ENCODE measurements at places on chromosomes 7 and 10. TPM values are rescaled to one million over a fixed set of nuclear protein-coding genes. Genes with fewer than 3 reads are reported as not detected.

- H3K36me3 ChIP-seq, result no peaks in the 10 kb centered on the region
- H3K4me1 ChIP-seq, result no peaks in the 10 kb centered on the region
- H3K27me3 ChIP-seq, result no peaks in the 10 kb centered on the region
- no peak for DNase-seq
- no peak overlapping the region for H3K27ac ChIP-seq
- no peak overlapping the region for H3K4me3 ChIP-seq
Measured at GRCh38 chr7:80374321-80374720, 137.5 kb downstream of the GNAT3 start.

- H3K4me1 ChIP-seq, result no peaks in the 10 kb centered on the region
- H3K4me3 ChIP-seq, result no peak overlapping the region
Measured at GRCh38 chr7:122423591-122423990, 119.0 kb upstream of the FEZF1 start.

DNA sequence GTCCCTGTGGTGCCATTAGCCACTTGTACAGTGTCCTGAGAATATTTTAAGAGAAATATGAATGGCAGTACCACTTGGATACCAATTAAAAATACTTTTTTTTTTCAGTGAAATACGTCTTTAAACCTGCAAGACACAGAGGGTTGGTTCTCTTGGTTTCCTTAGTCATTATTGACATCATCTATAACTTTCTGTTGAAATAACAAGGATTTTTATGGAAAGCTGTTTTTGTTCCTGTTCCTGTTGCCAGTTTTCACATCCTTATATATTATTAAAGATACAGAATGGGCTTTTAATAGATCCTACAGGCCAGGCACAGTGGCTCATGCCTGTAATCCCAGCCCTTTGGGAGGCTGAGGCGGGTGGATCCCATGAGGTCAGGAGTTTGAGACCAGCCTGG, 579.9 kb downstream of the AUTS2 start:
- no peak overlapping the region for H3K4me3 ChIP-seq
- H3K27ac ChIP-seq, result no peak overlapping the region
- H3K36me3 ChIP-seq, result no peaks in the 10 kb centered on the region
- H3K27me3 ChIP-seq, result no peaks in the 10 kb centered on the region
- no peak for DNase-seq

Gene SERPINE1
- not detected for total RNA-seq

DNA sequence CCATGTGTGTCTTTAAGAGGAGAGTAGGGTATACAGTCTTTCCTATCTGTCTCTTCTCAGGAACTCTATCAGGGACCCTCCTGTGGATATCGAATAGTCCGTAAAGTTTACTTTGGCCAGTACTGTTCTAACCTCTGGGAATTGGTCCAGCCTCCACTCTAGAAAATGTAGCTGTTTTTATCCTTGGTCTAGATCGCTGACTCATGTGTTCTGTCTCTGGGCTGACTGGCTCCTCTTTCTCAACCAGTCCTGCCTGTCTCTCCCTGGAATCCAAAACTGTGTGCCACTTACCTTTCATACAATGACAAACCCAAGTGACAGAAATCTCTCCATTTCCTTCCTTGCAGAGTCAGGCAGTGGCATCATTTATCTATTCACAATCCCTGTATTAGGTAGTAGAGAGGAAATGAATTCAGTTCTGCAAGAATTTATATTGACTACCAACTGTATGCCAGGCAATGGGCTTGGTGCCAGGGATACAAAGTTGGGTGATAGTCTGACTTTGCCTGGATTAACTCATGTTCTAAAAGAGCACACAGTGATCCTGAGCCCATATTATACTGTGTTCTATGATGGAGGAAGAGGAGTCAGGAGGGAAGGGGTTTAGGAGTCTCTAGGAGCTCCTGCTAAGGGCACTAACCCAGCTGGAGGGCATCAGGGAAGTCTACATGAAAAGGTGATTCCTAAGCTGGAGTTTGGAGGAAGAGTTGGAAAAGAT, 232.7 kb downstream of the LRMDA start:
- no peak for DNase-seq
- H3K27me3 ChIP-seq, result no peaks in the 10 kb centered on the region

- no peak for DNase-seq
- H3K27ac ChIP-seq, result no peak overlapping the region
- H3K4me3 ChIP-seq, result no peak overlapping the region
Measured at GRCh38 chr10:80598951-80599350, 61.2 kb downstream of the SH2D4B start.

DNA sequence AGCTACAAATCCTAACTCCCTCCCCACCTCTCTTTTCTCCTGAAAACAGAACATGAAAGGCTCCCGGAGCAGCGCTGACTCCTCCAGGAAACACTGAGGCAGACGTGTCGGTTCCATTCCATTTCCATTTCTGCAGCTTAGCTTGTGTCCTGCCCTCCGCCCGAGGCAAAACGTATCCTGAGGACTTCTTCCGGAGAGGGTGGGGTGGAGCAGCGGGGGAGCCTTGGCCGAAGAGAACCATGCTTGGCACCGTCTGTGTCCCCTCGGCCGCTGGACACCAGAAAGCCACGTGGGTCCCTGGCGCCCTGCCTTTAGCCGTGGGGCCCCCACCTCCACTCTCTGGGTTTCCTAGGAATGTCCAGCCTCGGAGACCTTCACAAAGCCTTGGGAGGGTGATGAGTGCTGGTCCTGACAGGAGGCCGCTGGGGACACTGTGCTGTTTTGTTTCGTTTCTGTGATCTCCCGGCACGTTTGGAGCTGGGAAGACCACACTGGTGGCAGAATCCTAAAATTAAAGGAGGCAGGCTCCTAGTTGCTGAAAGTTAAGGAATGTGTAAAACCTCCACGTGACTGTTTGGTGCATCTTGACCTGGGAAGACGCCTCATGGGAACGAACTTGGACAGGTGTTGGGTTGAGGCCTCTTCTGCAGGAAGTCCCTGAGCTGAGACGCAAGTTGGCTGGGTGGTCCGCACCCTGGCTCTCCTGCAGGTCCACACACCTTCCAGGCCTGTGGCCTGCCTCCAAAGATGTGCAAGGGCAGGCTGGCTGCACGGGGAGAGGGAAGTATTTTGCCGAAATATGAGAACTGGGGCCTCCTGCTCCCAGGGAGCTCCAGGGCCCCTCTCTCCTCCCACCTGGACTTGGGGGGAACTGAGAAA, 30.4 kb downstream of the PFKFB3 start:
- H3K4me1 ChIP-seq, result no peaks in the 10 kb centered on the region
- H3K36me3 ChIP-seq, result peaks cover 7% of the 10 kb centered on the region
- no peaks in the 10 kb centered on the region for H3K27me3 ChIP-seq
- no peak for DNase-seq

GRCh38 chr10:113663142-113663541, 699 bp downstream of the NRAP start:
- H3K27me3 ChIP-seq, result no peaks in the 10 kb centered on the region
- H3K4me3 ChIP-seq, result no peak overlapping the region
- no peaks in the 10 kb centered on the region for H3K36me3 ChIP-seq
- no peaks in the 10 kb centered on the region for H3K4me1 ChIP-seq

Gene TFR2
- 4.2 TPM for total RNA-seq

Gene STK17A
- total RNA-seq, result 8.2 TPM

- H3K4me1 ChIP-seq, result no peaks in the 10 kb centered on the region
- DNase-seq, result no peak
- no peaks in the 10 kb centered on the region for H3K36me3 ChIP-seq
Measured at GRCh38 chr7:116439841-116440549, 59.5 kb upstream of the CAV2 start.

- no peaks in the 10 kb centered on the region for H3K4me1 ChIP-seq
- no peak for DNase-seq
- no peaks in the 10 kb centered on the region for H3K27me3 ChIP-seq
- no peak overlapping the region for H3K27ac ChIP-seq
Measured at GRCh38 chr7:82599895-82600294, 156.3 kb upstream of the CACNA2D1 start.

DNA sequence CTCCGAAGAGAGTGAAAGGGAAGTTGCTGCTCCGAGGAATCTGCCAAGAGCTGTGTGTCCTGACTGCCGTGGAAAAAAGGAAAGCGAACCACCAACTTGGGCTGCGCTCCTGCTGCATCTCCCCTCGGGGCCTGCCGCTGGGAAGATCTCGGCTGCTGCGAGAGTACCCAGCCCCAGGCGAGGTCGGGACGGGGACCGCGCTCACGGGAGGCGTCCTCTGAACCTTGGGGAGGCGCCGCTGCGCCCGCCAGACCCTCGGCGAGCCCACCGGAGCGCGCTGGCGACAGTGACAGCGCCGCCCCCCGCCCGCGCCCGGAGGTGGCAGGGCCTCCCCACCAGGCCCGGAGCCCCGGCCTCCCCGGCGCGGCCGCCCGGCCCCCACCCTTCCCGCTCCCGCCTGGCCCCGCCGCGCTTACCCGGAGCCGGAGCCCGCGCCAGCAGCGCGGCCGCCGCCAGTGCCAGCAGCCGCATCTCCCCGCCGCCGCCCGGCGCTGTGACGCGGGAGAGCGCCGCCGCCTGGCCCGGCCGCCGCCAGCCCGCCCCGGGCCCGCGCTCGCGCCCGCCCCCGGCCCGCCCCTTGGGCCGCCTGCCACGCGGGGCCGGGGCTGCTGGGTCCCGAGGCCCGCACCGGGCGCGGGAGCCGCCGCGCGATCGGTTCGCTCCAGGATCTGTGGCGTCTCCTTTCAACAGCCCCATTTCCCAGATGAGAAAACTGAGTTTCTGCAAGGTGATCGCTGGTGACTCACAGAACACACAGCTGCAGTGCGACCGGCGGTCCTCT, at the start of gene VSTM4:
TSS of gene VSTM4 (minus strand) at position 508 of the 781 bp plus-strand sequence. CDS start at position 471, 37 bp downstream.
- no peaks in the 10 kb centered on the region for H3K36me3 ChIP-seq
- no peaks in the 10 kb centered on the region for H3K4me1 ChIP-seq
- no peaks in the 10 kb centered on the region for H3K27me3 ChIP-seq
- no peak for DNase-seq
- H3K27ac ChIP-seq, result no peak within 1 kb of the TSS

DNA sequence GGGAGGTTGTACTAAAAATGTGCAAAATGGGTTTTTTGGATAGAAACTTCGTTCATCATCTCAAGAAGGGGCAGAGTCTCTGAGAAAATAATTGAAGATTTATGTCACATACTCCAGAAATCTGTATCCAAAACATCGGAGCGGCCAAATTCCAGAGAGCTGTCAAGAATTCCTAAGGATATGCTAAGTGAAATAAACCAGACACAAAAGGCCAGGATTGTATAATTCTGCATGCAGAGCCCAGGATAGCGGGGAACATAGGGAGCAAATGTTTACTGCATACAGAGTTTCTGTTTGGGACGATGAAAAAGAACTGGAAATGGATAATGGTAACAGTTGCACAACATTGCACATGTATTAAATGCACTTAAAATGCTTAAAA, 224.2 kb upstream of the AUTS2 start:
- H3K4me1 ChIP-seq, result peaks cover 10% of the 10 kb centered on the region
- no peaks in the 10 kb centered on the region for H3K27me3 ChIP-seq
- no peaks in the 10 kb centered on the region for H3K36me3 ChIP-seq
- DNase-seq, result no peak

GRCh38 chr7:112635742-112636141, 154.5 kb downstream of the TMEM168 start:
- H3K27ac ChIP-seq, result no peak overlapping the region
- no peak overlapping the region for H3K4me3 ChIP-seq
- DNase-seq, result no peak
- H3K36me3 ChIP-seq, result no peaks in the 10 kb centered on the region
- no peaks in the 10 kb centered on the region for H3K4me1 ChIP-seq
- no peaks in the 10 kb centered on the region for H3K27me3 ChIP-seq

- H3K36me3 ChIP-seq, result no peaks in the 10 kb centered on the region
- no peaks in the 10 kb centered on the region for H3K27me3 ChIP-seq
- no peak for DNase-seq
- H3K27ac ChIP-seq, result no peak overlapping the region
- H3K4me3 ChIP-seq, result no peak overlapping the region
Measured at GRCh38 chr7:158362001-158362400, 225.6 kb downstream of the PTPRN2 start.

- H3K4me3 ChIP-seq, result no peak overlapping the region
- no peaks in the 10 kb centered on the region for H3K27me3 ChIP-seq
- no peaks in the 10 kb centered on the region for H3K4me1 ChIP-seq
- H3K36me3 ChIP-seq, result no peaks in the 10 kb centered on the region
Measured at GRCh38 chr7:29508608-29509007, 55.0 kb upstream of the PRR15 start.

DNA sequence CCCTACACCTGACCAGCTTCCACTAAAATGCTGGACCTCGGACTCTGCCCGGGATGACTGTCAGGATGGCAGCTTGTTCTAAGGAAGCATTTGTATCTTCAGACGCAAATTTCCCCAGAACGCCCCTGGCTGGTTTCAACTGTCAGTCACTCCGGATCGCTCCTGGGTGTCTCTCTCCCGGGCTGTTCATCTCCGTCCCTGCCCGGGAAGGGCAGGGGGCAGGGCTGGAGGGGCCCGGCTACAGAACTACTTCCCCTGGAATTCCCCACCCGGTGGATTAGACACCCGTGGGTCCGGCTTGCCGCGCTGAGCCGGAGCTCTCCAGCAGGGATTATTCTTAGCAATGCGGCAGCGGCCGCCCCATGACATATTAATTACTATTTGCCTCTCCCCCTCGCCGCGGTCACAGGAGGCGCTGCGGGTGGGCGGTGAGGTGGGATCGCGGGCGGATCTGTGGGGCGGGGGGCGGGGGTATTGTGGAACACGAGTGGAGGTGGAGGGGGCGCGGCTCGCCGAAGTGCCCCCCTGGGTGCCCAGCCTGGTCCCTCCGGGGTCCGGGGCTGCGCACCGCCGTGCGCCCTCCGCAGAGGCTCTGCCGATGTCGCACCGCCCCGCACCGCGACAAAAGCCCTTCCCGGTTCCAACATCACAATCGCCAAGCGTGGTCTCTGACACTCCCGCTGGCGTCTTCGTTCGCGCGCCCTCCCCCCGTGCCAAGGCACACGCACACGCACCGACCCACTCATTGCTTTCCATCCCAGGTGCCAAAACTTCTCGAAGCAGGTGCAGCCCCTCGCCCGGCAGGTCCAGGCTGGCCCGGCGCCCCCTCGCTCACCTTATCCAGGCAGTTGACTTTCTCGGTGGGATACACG, 276.1 kb upstream of the NEBL start:
- DNase-seq, result no peak
- H3K4me3 ChIP-seq, result no peak overlapping the region
- H3K36me3 ChIP-seq, result no peaks in the 10 kb centered on the region
- no peaks in the 10 kb centered on the region for H3K4me1 ChIP-seq
- no peak overlapping the region for H3K27ac ChIP-seq

GRCh38 chr10:81315026-81315425, 560.0 kb upstream of the NRG3 start:
- no peak for DNase-seq
- no peaks in the 10 kb centered on the region for H3K4me1 ChIP-seq
- no peaks in the 10 kb centered on the region for H3K27me3 ChIP-seq
- H3K27ac ChIP-seq, result no peak overlapping the region
- H3K36me3 ChIP-seq, result no peaks in the 10 kb centered on the region

- H3K27me3 ChIP-seq, result no peaks in the 10 kb centered on the region
- no peak overlapping the region for H3K4me3 ChIP-seq
- no peaks in the 10 kb centered on the region for H3K4me1 ChIP-seq
Measured at GRCh38 chr10:108562105-108562504, 1361.2 kb downstream of the XPNPEP1 start.

- no peak overlapping the region for H3K4me3 ChIP-seq
- H3K4me1 ChIP-seq, result no peaks in the 10 kb centered on the region
- no peaks in the 10 kb centered on the region for H3K27me3 ChIP-seq
- DNase-seq, result no peak
- H3K36me3 ChIP-seq, result no peaks in the 10 kb centered on the region
Measured at GRCh38 chr7:92994901-92995300, 122.9 kb downstream of the SAMD9 start.

Gene CYP3A7
- not detected for total RNA-seq
